Mesendoderm (in vitro differentiated cells): ENCODE measurements at places on chromosomes 12 and 14.

DNA sequence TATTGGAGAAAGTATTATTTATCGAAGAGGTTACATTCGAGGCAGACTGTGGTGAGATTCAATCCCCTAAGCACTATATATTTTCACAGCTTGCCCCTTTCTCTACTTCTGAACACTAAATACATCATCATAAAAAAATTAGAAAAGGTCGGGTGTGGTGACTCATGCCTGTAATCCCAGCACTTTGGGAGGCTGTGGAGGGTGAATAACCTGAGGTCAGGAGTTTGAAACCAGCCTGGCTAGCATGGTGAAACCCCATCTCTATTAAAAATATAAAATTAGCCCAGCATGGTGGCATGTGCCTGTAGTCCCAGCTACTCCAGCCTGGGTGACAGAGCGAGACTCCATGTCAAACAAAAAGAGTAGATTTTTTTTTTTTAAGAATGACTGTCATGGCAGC, 70.6 kb upstream of the MYF6 start:
- DNase-seq = no peak

GRCh38 chr12:75848431-75848925, 183.1 kb downstream of the PHLDA1 start:
- DNase-seq = no peak

DNA sequence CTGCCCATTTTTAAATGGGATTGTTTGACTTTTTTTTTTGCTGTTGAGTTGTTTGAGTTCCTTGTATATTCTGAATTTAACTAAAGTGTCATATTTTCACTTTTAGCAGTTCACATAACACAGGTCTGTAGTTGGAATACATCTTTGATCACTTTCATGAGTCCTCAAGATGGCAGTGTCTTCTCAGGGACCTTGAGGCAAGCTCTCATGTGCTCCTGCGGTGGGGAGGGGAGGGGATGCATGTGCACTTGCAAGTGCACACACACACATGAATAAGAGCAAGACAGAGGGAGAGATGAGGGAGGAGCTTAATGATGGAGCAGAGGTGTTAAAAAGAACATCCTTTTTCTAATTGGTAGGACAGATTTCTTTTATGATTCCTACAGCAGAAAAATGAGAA, 291.4 kb upstream of the OR4E1 start:
- DNase-seq = no peak

DNA sequence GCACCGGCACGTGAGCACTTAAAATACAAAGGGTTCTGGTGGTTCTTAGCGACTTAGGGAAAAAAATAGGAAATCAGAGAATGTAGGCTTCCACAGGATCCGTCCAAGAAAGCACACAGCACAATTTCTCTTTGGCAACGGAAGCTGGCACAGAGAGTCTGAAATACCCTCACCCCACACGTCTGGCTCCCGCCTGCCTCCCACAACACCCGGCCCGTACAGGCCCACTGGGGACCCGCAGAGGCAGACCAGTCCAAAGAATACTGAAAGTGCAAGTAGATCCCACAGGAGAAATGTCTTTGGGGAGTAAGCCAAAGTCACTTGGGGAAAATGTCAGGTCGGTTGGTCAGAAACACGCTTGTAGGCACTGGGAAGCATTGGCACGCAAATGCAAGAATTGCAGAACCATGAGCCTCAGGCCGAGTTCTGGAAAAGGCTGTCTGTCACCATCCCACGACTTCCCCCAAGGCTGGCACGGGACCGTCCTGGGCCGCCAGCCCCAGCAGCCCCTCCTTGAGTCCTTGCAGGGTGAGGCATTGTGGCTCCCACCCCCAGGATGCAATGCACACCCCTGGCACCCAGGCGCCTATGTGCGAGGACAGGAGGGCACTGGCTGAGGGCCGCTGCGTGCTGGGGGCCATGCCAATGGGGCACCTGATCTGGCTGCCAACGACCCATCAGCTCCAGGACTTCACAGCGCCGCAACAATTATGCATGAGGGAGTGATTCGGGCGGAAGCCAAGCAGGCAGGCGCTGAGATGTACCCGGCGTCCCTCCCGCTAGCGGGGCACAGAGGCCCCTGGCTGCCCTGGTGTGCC, 29.7 kb downstream of the CHGA start:
- DNase-seq = no peak

- DNase-seq = no peak
Measured at GRCh38 chr12:131163189-131163738, 209.6 kb downstream of the ADGRD1 start.

DNA sequence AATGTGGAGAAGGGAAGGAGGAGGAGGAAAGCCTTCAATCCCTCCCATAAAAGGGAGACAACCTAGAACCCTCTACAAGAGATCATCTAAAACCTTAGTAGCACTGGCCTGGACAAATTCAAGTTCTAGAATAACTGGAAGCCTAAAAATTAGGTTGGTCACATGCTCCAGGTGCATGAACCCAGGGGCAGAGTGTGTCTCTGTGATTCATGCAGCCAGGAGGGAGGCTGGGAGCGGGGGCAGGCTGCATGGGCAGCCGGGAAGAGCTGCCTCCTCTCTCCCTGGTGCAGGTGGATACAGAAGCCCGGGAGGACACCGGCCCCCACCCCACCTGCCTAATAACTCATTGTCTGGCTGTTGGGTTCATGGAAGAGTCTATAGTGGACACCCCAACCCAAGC, 38.6 kb downstream of the CCDC85C start:
- no peak for DNase-seq

GRCh38 chr12:26340649-26341048, 145.3 kb downstream of the SSPN start:
- DNase-seq = no peak

GRCh38 chr14:51539571-51540037, 112.1 kb upstream of the FRMD6 start:
- DNase-seq = peak; percentile 86

DNA sequence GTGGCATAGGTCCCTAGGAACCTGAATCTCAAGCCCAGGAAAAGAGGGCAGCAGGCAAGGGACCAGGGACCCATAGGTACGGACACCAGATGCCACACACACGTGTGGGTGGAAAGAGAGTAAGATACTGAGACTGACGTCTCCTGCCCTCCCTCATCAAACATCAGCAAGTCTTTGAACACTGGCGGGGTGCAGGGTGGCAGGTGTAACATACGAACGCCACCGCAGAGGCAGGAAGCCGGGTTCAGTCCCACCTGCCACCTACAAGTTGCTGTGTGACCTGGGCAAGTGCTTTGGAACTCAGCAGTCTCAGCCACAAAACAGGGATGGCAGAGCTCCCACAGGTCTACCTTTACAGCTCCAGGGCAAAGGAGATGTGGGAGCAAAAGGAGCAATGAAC, 11.1 kb downstream of the ACTN1 start:
- no peak for DNase-seq

DNA sequence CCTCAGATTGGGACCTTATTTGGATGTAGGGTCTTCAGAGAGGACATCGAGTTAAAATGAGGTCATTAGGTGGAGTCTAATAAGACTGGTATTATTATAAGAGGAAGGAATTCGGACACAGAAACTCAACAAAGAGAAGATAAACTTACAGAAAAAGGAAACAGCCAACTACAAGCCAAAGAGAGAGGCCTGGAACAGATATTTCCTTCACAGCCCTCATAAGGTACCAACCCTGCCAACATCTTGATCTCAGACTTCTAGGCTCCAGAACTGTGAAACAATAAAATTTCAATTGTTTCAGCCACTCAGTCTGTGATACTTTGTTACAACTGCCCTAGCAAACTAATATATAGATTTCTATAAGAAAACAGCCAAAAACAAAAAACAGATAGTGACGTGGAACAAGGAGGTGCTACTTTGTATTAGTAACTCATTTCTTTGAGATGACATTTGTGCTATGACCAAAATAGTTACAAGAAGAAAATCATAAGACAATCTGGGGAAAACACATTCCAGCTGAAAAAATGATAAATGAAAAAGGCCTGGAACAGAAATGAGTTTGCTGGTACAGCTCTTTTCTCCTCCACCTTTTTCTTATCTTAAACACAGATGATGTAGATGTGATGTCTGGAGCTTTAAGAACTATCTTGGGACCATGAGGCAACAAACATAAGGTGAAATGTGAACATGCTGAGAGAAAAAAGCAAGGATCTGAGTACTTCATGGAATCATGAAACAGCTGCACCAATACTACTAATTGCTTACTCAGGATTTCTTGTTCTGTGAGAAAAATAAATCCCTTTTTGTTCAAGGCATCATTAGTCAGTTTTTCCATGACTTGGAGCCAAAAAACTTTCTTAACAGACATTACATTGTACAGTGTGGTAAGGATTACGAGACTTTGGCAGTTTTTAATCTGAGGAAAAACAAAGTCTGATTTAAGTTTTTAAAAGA, 243.2 kb downstream of the ANO6 start:
- DNase-seq = no peak

DNA sequence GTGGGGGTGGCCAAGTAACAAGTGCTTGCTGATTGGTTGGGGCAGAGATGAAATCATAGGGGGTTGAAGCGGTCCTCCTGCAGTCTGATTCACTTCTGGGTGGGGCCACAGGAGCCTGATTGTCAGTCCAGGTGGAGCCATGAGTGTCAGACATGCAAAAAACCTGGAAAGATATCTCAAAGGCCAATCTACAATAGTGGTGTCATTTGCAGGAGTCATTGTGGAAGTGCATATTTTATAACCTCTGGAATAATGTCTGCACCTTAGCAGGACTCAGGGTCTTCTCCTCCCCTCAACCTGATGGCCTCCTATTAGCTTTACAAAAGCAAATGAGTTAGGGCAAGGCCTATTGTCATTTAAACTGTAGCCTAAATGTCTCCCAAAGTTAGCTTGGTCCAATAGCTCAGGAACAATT, 241.4 kb downstream of the NUAK1 start:
- DNase-seq = peak; percentile 82

DNA sequence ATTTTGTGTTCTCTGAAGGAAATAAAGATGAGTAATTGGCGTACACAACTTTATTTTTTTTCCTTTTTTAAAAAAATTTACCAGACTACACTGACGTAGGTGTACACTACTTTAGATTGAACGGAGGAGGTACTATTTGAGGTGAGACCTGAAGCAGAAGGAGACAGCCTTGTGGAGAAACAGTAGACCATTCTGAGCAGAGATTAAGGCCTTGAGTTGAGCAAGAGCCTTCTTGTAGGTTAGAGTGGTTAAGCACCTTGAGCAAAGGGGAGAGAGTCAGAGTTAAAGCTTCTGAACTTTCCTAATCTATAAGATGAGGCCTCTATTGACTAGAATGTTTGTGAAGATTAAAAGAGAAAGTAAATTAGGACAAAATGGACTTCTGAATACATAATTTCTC, 2.5 kb downstream of the LEMD3 start:
- peak; percentile 23 for DNase-seq

DNA sequence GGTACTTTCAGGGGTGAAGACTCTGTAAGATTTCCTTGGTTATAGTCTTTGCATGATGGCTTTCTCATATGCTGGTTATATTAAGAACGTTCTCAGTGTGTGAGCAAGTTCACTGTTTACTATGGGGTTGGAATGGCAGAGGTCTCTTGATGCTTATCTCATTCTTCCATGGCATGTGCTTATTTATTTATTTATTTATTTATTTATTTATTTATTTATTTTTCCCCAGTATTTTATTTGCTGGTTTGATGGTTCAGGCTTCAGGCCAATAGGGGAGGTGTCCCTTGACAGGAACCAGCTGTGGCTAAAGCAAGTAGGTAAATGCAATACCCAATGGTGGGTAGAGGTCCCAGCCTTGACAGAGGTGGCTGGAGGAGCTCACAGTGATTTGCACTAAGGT, 161.3 kb upstream of the GARIN6 start:
- DNase-seq = no peak

DNA sequence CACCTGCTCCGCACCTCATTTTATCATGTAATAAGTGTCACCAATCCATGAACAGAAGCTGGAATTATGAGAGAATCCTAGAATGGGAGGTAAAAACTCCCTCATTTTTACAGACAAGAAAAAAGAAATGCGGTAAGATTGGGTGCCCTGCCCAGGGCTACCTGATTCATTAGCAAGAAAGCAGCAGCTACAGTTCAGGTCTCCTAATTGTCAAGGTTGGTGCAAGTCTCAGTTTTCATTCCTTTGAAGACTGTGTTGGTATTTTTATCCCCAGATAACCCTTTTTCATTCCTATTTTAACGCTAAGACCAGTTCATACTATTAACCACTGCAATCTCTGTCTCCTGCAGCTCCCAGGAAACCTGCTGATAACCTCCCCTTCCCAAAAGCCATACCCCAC, 6.9 kb downstream of the DUSP6 start:
- DNase-seq = no peak
